ENCODE measurements at places on chromosomes 4 and X.
A peak's percentile ranks its signal among the peaks of the same experiment; 100 is the strongest.

DNA sequence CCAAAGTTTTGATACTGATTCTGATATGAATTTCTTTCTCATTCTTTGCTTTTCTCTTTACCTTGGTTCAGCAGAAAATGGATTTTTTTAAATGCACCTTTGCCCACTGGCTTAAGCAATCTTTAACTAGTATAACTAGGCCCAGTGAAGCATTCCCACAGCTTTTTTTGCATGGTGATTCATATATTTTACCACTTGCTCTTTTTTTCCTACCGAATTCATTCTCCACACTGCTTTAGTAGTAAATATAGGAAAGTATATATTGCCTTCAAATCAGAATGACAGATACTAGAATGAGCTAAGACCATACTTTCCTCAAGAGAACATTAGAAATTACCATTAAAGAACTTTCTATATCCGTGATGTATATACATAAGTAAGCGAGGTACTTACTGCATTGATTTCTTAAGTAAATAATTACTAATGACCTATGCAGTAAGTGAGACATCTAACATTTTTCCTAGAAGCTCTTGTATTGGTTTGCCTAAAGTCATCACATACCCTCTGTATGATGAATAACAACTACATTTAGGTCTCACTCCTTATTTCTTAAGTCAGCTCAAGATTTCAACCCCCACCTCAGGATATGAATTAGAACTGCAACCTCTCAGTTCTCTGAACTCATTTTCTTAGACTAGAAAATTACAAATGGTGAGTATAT, 44.2 kb downstream of the SLC4A4 start:
- DNase-seq = no peak

- DNase-seq = no peak
Measured at GRCh38 chrX:147228153-147228552, 413.6 kb upstream of the CXorf51A start.

DNA sequence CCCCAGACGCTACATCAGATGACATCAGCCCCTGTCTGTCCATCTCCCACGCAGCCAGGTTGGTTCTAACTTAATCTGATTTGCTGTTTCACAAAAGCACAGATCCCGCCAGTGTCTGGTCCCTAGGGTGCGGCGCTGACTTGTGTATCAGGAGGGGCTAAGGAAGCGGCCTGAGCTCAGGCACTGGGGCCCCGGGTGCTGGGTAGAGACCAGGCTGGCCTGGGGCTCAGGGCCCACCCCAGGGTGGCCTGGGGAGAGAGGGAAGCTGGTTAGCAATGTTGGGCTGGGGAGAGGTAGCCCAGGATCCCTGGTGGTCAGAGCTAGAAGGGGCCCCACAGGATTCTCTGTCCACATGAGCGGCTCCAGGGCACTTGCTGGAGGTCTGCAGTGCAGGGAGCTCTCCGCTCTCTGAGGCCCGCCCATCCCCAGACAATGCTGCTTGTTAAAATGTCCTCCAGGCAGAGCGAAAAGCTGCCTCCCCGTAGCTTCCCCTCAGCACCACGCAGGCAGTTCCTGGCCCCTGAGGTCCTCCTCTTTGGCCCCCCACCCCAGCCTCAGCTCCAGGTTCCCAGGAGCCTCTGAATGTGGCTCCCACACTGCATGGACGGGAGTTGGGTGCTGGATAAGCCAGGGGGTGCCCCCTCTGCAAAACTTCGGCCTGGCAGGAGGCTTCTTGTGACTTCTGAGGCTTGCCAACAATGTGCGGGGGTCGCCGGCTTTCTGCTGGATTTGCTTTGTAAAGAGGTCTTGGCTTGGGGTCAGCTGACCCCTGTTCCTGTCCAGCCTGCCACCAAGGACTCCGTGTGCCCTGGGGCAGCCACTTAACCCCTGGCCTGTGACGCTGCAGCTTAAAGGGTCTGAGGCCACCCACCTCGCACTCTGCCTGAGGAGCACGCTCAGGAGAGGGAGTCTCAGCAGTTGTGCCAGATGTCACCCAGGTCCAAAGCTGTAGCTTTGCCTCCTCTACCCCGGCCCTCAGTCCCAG, 112.9 kb downstream of the CPZ start:
- DNase-seq = peak; percentile 77

GRCh38 chr4:140297221-140297570, 76.2 kb upstream of the SCOC start:
- DNase-seq = peak; percentile 56

GRCh38 chr4:23782778-23783437, 106.9 kb downstream of the PPARGC1A start:
- DNase-seq = no peak

- DNase-seq = peak; percentile 91
Measured at GRCh38 chr4:153466081-153466948, at the start of gene TMEM131L. TSS of gene TMEM131L (plus strand) at chr4:153466360. CDS start at chr4:153466398, 38 bp downstream.

DNA sequence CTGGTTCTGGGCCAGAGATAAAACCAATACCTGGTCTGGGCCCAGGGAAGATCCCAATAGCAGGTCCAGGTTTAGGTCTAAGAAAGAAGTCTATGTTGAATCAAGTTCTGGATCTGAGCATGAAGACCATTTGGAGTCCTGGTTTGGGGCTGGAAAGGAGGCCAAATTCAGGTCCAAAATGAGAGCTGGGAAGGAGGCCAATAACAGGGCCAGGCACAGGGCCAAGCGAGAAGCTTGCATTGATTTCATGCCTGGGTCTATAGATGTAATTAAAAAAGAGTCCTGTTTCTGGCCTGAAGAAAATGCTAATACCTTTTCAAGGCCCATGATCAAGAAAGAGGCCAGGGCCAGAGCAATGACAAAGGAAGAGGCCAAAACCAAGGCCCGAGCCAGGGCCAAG, 3.4 kb downstream of the GPRASP1 start:
- no peak for DNase-seq

- no peak for DNase-seq
Measured at GRCh38 chr4:79429113-79429903, 21.3 kb upstream of the GK2 start.

DNA sequence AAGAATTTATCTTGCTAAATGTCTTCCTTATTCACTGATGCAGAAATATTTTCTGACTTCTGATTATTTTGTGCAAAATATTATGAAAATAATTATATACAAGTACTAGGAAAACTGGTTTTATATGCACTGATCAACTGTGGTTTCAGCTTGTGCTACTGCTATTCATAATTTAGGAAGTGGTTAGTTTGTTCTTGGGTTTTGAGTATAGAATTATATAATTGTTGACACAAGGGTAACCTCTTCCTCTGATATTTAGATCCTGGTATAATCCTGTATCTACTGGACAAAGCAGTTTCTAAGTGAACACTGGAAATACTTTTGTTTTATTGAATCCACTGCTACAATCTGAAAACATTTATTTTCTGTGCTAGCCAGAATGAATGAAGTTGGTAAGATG, 182.8 kb downstream of the PDGFC start:
- no peak for DNase-seq

DNA sequence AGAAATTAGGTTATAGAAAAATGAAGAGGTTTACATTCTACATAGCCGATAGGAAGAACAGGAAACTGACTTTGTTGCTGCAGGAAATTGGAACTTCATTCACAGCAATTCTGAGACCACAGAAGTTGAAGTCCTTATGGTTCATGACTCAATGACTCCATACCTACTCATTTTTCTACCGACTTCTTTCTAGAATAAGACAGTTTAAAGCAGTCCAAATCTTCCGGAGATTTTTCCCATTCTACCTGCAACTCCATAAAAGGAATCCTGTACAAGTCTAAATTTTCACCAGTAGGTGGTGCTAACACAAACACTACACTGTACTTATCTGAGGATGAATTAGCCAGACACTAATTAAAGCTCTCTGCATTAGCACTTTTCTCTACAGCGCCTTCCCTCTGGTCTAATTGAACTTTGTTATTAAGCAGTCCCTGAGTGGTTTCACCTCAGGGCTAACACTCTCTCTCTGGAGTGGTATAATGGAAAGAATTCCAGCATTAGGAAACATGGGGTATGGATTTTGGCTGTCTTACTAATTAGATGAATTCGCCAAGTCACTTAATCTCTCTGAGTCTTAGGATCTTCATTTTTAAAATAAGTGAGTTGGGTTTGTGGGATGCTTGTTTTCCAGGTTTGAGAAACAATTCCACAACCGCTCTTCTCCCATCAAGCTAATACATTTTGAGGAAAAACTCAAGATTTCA, 167.9 kb downstream of the SMIM20 start:
- peak; percentile 57 for DNase-seq

DNA sequence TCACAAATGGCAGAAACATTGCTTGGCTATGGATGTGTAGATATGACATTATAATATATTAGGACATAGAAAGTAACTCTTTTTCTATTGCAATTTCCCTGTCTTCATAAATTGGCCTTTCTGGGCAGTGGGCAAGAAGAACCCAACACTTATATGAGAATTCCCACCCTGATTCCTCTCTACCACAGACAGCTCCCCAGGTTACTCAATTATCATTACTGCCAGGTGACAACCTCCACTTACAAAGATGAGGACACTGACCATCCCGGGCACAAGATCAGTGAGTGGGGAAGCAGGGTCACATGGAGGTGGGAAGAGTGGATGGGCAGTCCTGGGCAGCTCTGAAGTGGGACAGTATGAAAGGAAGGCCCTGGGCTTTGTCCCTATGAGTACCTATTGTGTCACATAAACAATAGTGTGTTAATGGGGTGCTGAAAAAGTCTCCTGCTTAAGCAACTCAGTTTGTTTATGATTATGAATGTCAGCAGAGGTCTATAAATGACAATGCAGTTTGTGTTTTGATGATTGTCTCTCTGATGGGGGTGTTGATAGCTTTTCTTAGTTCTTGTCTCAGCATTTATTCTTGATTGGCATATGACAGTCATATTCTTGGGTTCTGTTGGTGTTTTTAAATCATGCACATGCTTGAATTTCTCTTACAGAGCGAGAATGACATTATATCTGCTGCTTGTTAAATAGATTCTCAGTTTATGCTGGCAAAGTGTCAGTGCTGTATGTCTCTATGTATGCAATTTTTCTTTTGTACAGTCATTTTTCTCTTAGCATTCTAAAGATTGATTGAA, 99.9 kb downstream of the SLIT2 start:
- DNase-seq = no peak

DNA sequence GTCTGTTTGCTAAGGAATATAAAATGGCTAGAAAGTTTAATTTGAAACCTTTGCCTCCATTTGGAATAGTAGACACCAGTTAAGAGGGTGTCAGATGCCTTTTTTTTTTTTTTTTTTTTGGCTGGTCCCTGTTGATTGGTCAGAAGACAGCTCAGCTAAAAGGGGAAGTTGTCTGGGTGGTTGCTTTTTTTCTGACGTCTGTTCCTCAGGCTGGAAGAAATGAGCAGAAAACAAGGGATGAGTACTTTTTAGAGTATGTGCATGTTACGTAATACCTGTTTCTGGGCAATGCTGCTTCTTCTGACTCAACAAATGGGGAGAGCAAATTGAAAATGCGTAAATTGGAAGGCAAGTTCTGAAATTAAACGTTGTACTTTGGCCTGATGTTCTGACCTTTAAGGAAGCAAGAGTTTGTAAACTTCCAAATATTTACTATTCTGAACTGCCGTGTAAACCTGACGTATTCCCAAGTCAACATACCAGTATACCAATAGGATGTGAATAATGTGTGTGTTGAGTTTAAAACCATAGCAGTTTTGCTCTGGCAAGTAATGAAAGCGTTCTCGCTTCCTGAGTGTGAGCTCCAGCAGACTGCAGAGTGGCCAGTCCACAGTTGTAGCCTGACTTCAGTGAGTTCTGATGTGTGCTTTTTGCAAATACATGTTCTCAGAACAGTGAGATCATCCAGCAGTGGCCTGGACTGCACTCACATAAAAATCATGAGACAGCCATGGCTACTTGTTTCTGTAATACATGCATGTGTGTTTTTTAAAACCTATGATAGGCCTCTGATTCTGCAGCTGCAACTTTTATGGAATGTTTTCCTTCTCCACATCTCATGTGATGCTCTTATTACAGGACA, 1.7 kb downstream of the SAT1 start:
- no peak for DNase-seq
